ENCODE measurements at places on chromosomes 16 and 17.

- H3K4me3 ChIP-seq: no peak overlapping the region
- no peaks in the 10 kb centered on the region for H3K4me1 ChIP-seq
- no peaks in the 10 kb centered on the region for H3K36me3 ChIP-seq
- H3K27me3 ChIP-seq: no peaks in the 10 kb centered on the region
- no peak for DNase-seq
Measured at GRCh38 chr16:15772579-15773293, 84.1 kb downstream of the MYH11 start.

GRCh38 chr17:65674246-65675045 is 113.0 kb upstream of the AXIN2 start:
- no peaks in the 10 kb centered on the region for H3K27me3 ChIP-seq
- no peak for DNase-seq
- H3K4me1 ChIP-seq: peaks cover 5% of the 10 kb centered on the region
- H3K36me3 ChIP-seq: no peaks in the 10 kb centered on the region

DNA sequence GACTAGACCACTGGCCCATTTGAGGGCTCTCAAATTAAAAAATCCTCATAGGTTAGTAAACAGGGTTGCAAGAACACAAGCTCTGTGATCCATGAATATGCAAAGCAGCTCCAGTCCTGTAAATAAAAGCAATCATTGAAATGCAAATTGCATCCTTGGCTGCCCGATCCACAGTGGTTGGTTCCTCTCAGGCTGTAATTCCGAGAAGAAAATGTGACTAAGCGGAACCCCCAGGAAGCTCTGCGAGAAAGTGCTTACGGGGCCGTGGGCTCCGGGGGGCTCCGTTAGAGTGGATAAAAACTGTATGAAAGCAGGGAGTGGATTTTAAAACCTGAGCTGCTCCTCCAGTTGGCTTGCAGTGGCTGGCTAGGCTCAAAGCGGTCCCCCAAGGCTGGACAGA is 2.5 kb downstream of the GPRC5B start:
- no peak overlapping the region for H3K4me3 ChIP-seq
- peaks cover 6% of the 10 kb centered on the region for H3K4me1 ChIP-seq
- no peak for DNase-seq
- H3K27ac ChIP-seq: no peak overlapping the region
- H3K27me3 ChIP-seq: peaks cover 51% of the 10 kb centered on the region

DNA sequence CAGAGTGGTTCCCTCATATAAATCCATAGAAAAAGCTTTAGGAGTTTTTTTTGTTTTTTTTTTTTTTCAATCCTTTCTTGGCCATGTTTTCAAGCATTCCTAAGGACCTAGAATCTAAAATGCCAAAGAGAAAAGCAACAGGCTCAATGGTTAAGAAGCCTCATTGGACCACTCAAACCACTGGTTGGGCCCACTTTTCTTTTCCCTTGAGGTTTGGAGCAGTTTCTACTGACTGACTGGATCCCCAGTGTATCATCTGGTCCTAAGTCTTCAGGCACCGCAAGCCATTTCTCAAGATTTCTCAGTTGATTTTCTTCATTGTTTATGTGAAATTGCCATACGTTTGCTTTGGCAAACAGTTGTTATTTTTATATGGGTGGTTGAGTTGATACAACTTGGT is 14.4 kb downstream of the METTL9 start:
- no peak overlapping the region for H3K27ac ChIP-seq
- peaks cover 89% of the 10 kb centered on the region for H3K4me1 ChIP-seq
- H3K36me3 ChIP-seq: peaks cover 9% of the 10 kb centered on the region
- H3K4me3 ChIP-seq: no peak overlapping the region
- no peak for DNase-seq

DNA sequence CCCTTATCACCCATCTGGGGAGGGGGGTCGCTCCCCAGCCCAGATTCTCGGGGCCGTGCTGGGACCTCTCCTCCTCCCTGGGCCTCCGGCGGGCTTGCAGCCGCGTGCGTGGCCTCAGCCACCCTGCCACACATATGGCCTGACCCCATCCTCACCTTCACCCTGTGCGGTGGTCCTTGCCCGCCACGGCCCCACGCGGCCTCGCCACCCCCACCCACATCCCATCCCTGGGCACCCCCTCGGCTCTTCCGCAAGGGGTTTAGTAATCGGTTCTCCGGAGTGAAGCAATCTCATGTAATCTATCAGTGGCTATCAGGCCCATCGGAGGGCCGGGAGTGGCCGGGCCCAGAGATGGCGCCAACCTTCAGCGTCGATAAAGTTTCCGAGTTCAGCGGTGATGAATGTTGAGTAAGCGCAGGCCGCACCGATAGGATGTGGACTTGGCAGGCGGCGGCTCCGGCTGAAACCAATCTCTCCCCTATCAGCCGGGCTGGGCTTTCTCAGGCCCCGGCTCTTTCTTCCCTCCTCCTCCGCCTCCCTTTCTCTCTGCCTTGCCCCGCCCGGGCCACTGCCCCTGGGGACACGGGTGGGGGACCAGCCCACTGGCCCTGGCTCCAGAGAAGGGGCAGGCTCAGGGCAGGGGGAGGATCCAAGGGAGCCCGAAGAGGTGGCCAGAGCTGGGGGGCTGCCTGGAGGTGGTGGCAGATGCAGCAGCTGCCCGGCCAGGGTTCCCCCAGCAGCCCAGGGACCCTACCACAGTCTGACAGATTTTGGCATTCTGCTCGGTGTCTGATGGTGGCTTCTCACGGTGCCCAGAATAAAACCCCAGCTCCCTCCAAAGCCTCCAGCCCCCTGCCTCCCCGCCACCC is 20.8 kb downstream of the ZFPM1 start:
- H3K27me3 ChIP-seq: peaks cover 12% of the 10 kb centered on the region
- no peak overlapping the region for H3K4me3 ChIP-seq
- H3K36me3 ChIP-seq: no peaks in the 10 kb centered on the region
- DNase-seq: no peak

GRCh38 chr16:70700101-70701020 is 14.5 kb upstream of the MTSS2 start:
- no peaks in the 10 kb centered on the region for H3K36me3 ChIP-seq
- no peak overlapping the region for H3K4me3 ChIP-seq
- no peaks in the 10 kb centered on the region for H3K27me3 ChIP-seq
- H3K4me1 ChIP-seq: peaks cover 28% of the 10 kb centered on the region
- no peak overlapping the region for H3K27ac ChIP-seq
- no peak for DNase-seq

DNA sequence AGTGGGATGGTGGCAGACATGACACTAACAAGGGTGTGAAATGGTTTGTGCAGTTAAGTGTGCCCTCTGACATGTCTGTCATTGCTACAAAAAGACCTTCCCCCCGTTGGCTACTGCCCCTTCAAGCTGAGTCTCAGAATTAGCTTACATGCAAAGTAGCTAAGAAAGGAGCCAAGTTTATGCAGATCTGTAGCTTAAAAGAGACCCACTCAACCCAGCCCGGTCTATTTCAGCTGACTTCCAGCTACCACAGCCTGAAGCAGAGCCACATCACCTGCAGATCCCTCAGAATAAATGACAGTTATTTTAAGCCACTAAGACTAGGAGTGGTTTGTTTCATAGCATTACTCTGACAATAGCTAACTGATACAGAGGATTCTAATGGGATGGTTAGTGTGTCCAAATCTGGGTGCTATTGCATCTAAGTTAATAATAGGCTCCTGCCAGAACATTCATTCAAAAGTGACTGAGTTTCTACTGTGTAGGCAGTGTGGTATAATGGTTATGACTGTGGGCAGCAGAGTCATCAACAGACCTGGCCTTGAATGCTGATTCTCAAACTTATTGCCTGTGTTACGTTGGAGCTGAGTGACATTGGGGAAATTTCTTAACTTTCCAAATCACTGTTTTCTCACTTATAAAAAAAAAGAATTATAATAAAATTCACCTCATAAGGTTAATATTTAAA is 11.7 kb downstream of the C17orf67 start:
- H3K4me3 ChIP-seq: no peak overlapping the region
- peaks cover 8% of the 10 kb centered on the region for H3K4me1 ChIP-seq
- H3K36me3 ChIP-seq: no peaks in the 10 kb centered on the region
- H3K27ac ChIP-seq: no peak overlapping the region
- no peak for DNase-seq
- no peaks in the 10 kb centered on the region for H3K27me3 ChIP-seq

- no peaks in the 10 kb centered on the region for H3K36me3 ChIP-seq
- peaks cover 33% of the 10 kb centered on the region for H3K4me1 ChIP-seq
- peak; percentile 63 for DNase-seq
Measured at GRCh38 chr16:15653227-15653626, 3.2 kb downstream of the NDE1 start.

DNA sequence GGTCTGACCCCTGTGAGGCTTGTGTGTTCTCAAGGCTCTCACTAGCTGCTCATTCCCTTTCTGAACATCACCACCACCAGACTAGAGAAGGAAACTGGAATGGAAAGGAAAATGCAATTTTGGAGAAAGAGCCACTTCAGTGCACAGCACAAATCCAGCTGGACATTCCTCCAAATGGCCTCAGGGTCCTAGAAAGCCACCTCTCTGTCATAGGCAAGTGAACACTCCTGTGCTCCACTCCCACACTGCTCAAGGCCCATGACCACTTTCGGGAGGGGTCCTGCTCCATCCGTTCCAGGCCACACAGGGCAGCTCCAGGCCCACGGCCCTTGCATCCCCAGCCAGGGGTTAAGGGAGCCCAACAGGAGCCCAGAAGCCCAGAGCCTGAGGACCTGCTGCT is 2.6 kb downstream of the LRRC75A start:
- H3K27me3 ChIP-seq: peaks cover 34% of the 10 kb centered on the region
- H3K4me3 ChIP-seq: no peak overlapping the region
- no peak for DNase-seq

- H3K4me3 ChIP-seq: no peak overlapping the region
- no peak overlapping the region for H3K27ac ChIP-seq
- peak; percentile 36 for DNase-seq
- no peaks in the 10 kb centered on the region for H3K36me3 ChIP-seq
- no peaks in the 10 kb centered on the region for H3K27me3 ChIP-seq
Measured at GRCh38 chr17:337453-337852, 15.2 kb downstream of the RPH3AL start.

GRCh38 chr16:2092256-2092620 is 43.5 kb downstream of the PKD1 start:
- H3K36me3 ChIP-seq: no peaks in the 10 kb centered on the region
- DNase-seq: no peak
- H3K27ac ChIP-seq: no peak overlapping the region
- no peaks in the 10 kb centered on the region for H3K27me3 ChIP-seq
- H3K4me1 ChIP-seq: peaks cover 7% of the 10 kb centered on the region

- no peaks in the 10 kb centered on the region for H3K36me3 ChIP-seq
- no peaks in the 10 kb centered on the region for H3K27me3 ChIP-seq
- no peak overlapping the region for H3K4me3 ChIP-seq
- H3K4me1 ChIP-seq: no peaks in the 10 kb centered on the region
- no peak overlapping the region for H3K27ac ChIP-seq
Measured at GRCh38 chr16:27698746-27699145, 148.8 kb downstream of the KATNIP start.

- no peak for DNase-seq
- no peak overlapping the region for H3K27ac ChIP-seq
- H3K4me1 ChIP-seq: peaks cover 8% of the 10 kb centered on the region
Measured at GRCh38 chr16:1766231-1766630, 5.1 kb downstream of the NME3 start.

DNA sequence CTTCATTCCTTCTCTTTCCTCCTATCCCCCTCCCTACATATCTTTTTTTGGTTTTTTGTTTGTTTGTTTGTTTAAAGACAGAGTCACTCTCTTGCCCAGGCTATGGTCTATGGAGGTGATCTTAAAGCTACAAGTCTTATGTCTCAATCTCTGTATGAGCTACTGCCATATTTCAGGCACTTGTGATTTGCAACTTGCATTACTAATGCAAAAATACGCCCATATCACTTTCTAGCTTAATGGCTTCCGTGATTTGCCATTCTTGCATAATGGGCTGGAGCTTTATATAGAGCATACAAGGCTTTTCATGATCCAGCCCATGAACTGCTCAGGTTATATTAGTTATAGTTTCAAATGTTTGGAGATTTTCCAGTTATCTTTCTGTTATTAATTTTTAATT is 7.5 kb downstream of the CFAP97D1 start:
- no peak overlapping the region for H3K27ac ChIP-seq
- no peaks in the 10 kb centered on the region for H3K36me3 ChIP-seq
- H3K27me3 ChIP-seq: no peaks in the 10 kb centered on the region
- H3K4me3 ChIP-seq: no peak overlapping the region

- peak overlapping the region; percentile 53 for H3K27ac ChIP-seq
- H3K27me3 ChIP-seq: no peaks in the 10 kb centered on the region
- DNase-seq: no peak
- peaks cover 29% of the 10 kb centered on the region for H3K4me1 ChIP-seq
- peak overlapping the region; percentile 58 for H3K4me3 ChIP-seq
- H3K36me3 ChIP-seq: no peaks in the 10 kb centered on the region
Measured at GRCh38 chr17:47821031-47821423, 567 bp downstream of the OSBPL7 start.

GRCh38 chr16:23976524-23976923 is 140.7 kb downstream of the PRKCB start:
- H3K4me3 ChIP-seq: no peak overlapping the region
- H3K4me1 ChIP-seq: no peaks in the 10 kb centered on the region
- DNase-seq: no peak
- no peaks in the 10 kb centered on the region for H3K27me3 ChIP-seq

- H3K27me3 ChIP-seq: no peaks in the 10 kb centered on the region
- no peak for DNase-seq
- no peaks in the 10 kb centered on the region for H3K36me3 ChIP-seq
- H3K27ac ChIP-seq: no peak overlapping the region
- no peak overlapping the region for H3K4me3 ChIP-seq
- H3K4me1 ChIP-seq: no peaks in the 10 kb centered on the region
Measured at GRCh38 chr17:62870552-62870971, 62.4 kb upstream of the MARCHF10 start.

DNA sequence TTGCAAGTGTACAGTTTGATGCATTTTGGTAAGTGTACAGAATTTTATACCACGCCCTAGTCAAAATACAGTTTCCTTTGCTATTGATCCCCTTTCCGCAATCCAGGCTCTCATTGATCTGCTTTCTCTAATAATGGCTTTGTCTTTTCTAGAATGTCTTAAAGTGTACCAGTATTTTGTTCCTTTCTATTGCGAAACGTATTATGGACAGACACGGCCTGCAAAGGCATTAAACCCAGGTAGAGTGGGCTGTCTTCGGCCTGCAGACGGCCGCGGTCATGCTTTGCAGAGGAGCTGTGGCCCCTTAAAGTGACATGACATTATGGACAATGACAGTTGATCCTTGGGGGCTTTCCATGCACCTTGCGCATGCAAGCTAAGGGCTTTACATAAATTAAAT is 15.9 kb upstream of the HSBP1 start:
- DNase-seq: no peak
- H3K27ac ChIP-seq: no peak overlapping the region
- H3K36me3 ChIP-seq: no peaks in the 10 kb centered on the region
- no peak overlapping the region for H3K4me3 ChIP-seq
- H3K4me1 ChIP-seq: no peaks in the 10 kb centered on the region

- H3K36me3 ChIP-seq: peaks cover 19% of the 10 kb centered on the region
- peak; percentile 95 for DNase-seq
- H3K4me3 ChIP-seq: peak overlapping the region; percentile 65
- H3K27ac ChIP-seq: peak overlapping the region; percentile 95
- peaks cover 11% of the 10 kb centered on the region for H3K4me1 ChIP-seq
Measured at GRCh38 chr17:61409301-61410112, 9.9 kb downstream of the TBX2 start.

- no peaks in the 10 kb centered on the region for H3K27me3 ChIP-seq
- no peak for DNase-seq
- no peak overlapping the region for H3K27ac ChIP-seq
- no peaks in the 10 kb centered on the region for H3K4me1 ChIP-seq
Measured at GRCh38 chr17:71850812-71851211, 270.0 kb upstream of the SOX9 start.

GRCh38 chr16:78450255-78450654 is 350.8 kb downstream of the WWOX start:
- no peak overlapping the region for H3K27ac ChIP-seq
- DNase-seq: no peak
- no peak overlapping the region for H3K4me3 ChIP-seq
- H3K4me1 ChIP-seq: no peaks in the 10 kb centered on the region
- no peaks in the 10 kb centered on the region for H3K36me3 ChIP-seq
